ENCODE measurements at places on chromosomes 11 and 22. TPM values are rescaled to one million over a fixed set of nuclear protein-coding genes. Genes with fewer than 3 reads are reported as not detected.

- DNase-seq = no peak
Observed at GRCh38 chr11:70025308-70025707, 52.8 kb upstream of the ANO1 start.

DNA sequence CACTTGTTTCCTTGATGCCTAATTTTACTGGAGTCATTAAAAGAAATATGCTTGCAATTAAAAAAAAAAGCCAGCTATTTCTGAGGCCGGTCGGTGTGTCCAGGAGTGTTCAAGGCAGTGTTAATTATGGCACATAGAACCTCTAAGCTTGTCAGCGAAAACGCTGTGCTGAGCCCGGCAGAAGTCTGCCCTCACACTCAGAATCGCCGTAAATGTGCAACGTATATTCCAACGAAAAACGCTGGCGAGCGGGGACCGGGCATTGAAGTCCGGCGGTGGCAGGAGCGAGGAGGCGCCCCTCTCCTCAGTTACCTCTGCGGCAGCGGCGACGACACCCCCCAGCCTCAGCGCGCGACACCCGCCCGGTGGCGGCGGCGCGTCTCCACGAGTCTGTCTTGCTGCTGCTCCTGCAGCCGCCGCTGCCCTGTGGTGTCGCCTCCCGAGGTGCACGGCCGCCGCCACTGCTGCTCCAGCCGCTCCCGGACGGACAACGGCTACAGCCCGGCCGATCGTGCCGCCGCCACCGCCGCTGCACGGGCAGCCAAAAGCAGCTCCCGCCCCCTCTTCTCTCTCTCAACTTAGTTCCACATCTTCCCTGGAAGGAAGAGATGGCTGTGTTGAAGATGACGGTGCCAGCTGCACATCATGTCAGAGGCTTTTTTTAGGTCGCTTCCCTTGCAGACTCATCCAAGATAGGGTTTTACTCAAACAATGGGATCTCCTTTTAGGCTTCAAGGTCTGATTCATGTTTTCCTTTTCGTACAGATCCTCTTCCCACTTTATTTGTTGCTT, 56.0 kb downstream of the JAM3 start:
- no peak for DNase-seq

Gene TENM4
- total RNA-seq = 0.70 TPM

Gene PC
- 18.4 TPM for total RNA-seq

GRCh38 chr11:77252555-77253270, 48.8 kb downstream of the GDPD4 start:
- no peak for DNase-seq

- DNase-seq = peak; percentile 42
Observed at GRCh38 chr11:75499423-75500190, 26.1 kb downstream of the GDPD5 start.

- DNase-seq = no peak
Observed at GRCh38 chr11:116557282-116557681, 215.5 kb downstream of the BUD13 start.

- no peak for DNase-seq
Observed at GRCh38 chr11:75223954-75224643, 16.5 kb upstream of the TPBGL start.

- DNase-seq = no peak
Observed at GRCh38 chr22:43276321-43276720, 66.9 kb downstream of the SCUBE1 start.

Gene C11orf65
- not detected for total RNA-seq

GRCh38 chr22:31062566-31063230, 18.4 kb upstream of the SMTN start:
- DNase-seq = no peak

Gene TSGA10IP
- total RNA-seq = not detected

Gene PTPRCAP
- total RNA-seq = not detected

GRCh38 chr11:44808053-44808753, 81.4 kb downstream of the TSPAN18 start:
- no peak for DNase-seq

- peak; percentile 41 for DNase-seq
Observed at GRCh38 chr11:120337355-120338106, 1.3 kb downstream of the ARHGEF12 start.

- no peak for DNase-seq
Observed at GRCh38 chr11:106723071-106723470, 295.2 kb downstream of the GUCY1A2 start.

- DNase-seq = no peak
Observed at GRCh38 chr11:29296680-29297079, 720.1 kb downstream of the KCNA4 start.

DNA sequence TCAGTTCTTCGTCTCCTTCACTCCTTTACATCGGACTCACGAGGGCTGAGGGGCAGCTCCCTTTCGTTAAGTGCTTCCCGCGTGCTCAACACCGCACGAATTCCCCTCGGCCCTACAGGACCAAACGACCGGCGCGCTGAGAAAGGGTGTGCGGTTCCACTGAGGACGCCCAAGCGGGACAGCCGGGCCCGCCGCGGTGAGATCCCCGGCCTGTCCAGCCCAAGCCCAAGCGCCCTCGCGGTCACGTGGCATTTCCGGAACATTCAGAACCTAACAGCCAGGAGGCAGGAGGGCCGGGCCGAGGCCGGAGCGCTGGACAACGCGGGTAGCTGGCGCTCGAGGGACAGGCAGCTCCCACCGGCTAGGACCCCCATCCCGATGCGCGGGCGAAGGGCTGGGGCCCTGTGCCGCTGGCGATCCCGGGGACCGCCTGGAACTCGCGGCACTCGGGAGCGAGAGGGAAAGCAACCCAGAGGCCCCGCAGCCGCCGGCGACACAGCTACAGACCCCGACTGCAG, 737 bp upstream of the STIP1 start:
- no peak for DNase-seq

DNA sequence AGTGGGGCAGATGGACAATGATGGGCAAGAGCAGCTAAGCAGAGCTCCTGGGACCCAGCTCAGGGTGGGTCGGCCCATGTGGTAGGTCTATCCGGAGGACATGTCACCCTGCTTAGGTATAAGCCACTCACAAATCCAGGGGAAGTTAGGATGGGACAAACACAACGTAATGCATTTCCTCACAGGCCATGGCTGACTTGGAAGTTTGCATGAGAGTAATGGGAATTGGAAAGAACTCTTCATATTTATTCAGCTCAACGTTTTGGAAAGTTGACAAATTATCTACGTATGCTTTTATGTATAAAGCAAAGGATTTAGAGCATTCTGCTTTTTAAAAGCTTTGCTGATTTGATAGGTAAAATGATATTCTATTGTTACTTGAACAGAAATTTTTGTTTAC, 74.9 kb downstream of the SMCO4 start:
- DNase-seq = no peak

GRCh38 chr11:112345166-112345565, 84.5 kb upstream of the PLET1 start:
- no peak for DNase-seq

- DNase-seq = no peak
Observed at GRCh38 chr11:43947003-43947500, 4.6 kb downstream of the C11orf96 start.

Gene OR10D3
- not detected for total RNA-seq

GRCh38 chr22:31764785-31765184, 11.0 kb downstream of the DEPDC5 start:
- no peak for DNase-seq

DNA sequence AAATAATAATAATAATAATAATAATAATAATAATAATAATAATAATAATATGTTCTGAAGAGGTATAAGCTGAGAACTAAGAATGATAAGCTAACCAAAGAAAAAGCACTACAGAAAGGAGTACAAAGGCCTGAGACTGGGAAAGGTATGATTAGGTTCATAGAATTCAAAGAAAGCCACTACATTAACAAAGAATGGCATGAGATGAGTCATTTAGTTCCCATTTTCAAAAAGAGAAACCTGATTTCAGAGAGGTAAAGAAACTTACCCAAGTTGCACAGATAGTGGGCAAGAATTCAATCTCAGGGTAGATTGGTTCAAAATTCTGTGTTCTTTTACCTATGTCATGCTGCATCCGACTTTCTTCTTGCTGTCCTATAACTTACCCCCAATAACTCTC, 350.9 kb downstream of the TTC28 start:
- DNase-seq = no peak

DNA sequence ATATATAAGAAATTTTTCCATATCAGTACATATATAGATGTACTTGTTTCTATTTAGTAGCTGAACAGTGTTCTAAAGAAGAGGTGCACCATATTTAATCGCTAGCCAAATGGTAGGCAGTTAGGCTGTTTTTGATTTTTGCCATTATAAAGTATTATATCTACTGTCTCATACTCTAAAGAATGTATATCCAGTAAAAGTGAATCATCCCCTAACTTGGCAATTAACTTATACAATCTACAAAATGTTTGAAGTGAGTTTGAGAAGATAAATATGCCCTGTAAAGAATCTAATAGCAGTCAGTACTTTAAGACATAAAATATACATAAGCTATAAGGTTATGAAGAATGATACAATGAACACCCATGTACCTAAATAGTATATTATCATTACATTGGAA, 291.5 kb downstream of the SWAP70 start:
- DNase-seq = no peak

- DNase-seq = peak; percentile 83
Observed at GRCh38 chr22:33329398-33329797, 271.2 kb upstream of the SYN3 start.

GRCh38 chr11:130999992-131000770, 83.9 kb upstream of the SNX19 start:
- peak; percentile 66 for DNase-seq

Gene PTPRJ
- total RNA-seq = 23.3 TPM

DNA sequence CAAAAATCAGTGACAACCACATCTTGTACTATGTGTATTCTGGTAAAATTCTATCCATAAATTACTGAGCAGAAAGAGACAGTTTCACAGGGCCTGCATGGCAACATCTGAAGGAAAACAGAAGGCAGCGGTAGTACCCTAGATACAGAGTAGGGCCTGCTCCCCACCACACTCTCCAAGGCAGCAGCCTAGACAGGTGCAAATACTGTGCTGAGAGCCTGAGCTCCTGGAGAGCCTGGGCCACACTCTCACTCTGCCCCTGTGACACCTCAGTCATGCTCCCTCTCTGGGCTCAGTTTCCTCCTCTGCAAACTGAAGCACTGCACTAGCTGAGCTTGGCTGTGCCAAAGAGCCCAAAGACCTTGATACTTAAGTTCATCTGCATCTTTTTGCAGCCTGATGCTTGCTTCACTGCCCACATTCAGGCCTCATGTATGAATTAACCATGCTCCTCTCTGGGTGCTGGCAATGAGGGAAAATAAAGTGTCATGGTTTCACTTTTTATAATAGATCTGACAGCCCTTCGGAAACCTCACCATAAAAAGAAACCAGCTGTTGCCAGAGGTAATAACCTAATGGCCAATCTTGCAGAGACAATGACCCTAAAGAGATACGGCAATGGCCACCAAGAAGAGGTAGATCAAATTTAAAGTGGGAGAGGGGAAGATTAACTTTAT, 104.7 kb downstream of the PLEKHA7 start:
- no peak for DNase-seq

GRCh38 chr11:87603887-87604286, 566.2 kb downstream of the TMEM135 start:
- no peak for DNase-seq

- DNase-seq = no peak
Observed at GRCh38 chr11:13745165-13745564, 76.7 kb downstream of the FAR1 start.

Gene PNPLA5
- not detected for total RNA-seq

DNA sequence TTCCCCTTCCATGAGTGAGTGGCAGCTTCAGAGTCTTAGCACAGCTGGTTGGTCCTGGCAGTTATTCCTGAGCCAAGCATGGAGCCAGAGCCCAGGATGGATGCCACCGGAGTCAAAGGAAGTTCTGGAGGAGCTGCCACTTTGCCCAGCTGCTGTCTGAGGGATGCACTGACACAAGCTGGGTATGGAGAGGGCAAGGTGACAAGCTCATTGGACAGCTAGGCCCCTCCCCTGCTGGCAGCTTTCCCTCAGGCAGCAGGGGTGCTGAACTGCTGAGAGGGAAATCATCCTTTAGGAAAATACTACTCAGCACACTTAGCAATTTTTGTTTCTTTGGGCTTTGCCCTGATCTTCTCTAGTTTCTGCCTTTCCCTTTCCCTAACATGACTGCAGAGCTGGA, 99.3 kb upstream of the SESN3 start:
- no peak for DNase-seq

Gene SMIM35
- not detected for total RNA-seq

Gene CWC15
- 39.0 TPM for total RNA-seq

DNA sequence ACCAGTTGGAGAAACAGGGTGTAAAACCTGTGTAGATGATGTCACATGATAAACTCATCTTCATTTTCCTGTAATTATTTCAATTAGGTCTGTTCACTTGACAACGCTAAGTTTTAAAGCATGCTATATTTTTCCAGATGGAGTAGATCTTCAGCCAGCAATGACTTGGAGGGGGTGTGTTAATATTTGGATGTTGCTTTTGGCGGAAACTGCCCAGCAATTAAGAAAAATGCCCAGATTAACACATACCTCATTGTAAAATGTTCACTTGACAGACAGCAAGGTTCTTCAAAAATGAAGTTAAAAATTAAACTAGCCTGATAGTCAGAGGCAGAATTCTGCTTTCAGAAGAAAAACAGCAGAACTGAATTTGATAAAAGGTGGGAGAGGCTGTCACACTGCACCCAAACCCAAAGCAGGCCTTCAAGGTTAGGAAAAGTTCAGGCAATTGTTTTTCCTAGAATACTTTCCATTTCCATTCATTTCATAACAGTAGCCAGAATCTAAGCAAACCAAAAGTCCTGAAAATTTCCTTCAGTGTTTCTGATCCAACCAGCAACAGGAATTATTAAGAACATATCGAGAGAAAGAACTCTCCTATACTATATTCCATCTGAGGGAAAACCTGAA, 33.0 kb downstream of the VSIG10L2 start:
- peak; percentile 0 for DNase-seq

DNA sequence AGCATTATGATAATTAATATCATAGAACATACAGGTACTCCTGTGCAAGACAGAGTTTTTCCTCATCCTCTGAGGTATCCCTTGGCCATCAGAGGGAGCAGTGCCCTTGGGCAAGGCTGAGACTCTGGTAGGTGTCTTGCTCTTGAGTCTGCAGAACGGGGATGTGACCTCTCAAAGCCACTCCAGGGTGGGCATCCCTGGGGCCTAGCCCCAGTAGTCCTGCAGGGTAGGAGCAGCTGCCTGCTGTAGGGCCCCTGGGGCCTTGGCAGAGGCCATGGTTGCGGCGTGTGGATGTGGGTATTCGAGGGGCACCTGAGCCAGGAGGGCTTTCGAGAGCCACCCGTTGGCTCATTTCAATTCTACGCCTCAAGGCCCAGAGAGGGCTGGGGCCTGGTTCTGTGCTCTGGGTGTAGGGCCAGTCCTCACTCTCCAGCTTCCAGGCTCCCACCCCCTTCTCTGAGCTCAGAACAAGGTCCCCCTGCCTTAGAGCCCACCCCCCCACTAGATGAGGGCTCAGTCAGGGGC, 7.7 kb upstream of the OMP start:
- DNase-seq = no peak

Gene FREY1
- 1.3 TPM for total RNA-seq

All from Caki2 (cell line).